ENCODE measurements at places on chromosomes 16 and 17.
A peak's percentile ranks its signal among the peaks of the same experiment; 100 is the strongest.

- DNase-seq = no peak
Measured at GRCh38 chr17:8154608-8155155, 2.5 kb upstream of the PER1 start.

DNA sequence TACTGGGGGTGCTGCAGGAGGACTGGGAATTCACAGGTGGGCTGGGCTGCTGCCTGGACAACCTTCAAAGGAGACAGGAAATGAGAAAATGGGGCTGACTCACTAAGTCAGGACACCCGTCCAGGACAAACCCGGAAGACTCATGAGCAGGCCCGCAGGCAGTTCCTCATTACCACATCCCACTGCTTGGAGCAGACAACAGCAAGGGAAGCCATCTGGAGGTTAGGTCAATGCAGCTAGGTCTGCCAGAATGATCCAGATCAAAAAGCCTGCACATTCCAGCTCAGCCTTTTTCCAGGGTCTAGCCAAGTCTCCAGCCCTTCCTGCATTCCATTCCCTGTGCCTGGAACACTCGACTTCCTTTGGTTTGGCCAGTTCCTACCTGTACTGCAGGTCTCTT, 536.5 kb upstream of the CDH11 start:
- DNase-seq = no peak

DNA sequence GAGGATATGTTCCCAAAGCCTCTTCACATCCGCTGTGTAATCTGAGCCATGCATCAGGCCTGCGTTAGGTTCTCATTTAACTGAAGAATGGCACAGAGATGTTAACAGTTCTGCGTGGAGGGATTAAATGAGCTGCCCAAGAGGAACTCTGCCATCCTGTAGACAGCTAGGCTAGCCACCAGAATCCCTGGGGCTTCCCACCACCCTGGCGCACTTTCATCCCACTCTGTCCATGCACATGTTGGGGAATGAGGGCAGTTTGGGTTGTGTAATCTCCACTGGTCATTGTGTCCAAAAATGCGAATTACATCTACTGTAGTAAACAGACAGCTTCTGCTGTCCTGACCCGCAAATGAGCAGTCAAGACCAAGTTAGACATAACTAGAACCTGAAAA, 1.0 kb upstream of the GLG1 start:
- no peak for DNase-seq

GRCh38 chr16:66508248-66508913, 41.5 kb downstream of the TK2 start:
- DNase-seq = no peak

GRCh38 chr17:4897785-4898184, 1.6 kb upstream of the C17orf107 start:
- DNase-seq = no peak

DNA sequence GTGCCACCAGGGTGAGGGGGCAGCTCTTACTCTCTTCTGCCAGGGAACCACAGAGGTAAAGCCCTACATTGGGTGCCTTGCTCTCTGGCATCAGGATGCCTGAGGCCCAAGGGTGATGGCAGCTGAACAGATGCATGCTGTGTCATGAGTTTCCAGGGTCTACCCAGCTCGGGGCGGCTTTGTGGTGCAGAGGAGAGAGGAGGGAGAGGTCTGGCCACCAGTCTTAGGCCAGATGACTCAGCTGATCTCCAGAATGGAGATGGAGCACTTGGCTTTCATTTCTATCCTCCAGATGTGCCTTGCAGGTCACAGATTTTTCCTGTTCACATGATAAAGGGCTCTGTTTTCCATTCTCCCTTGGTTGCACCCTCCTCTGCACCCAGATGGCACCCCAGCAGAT, 23.6 kb upstream of the USP22 start:
- DNase-seq = no peak

DNA sequence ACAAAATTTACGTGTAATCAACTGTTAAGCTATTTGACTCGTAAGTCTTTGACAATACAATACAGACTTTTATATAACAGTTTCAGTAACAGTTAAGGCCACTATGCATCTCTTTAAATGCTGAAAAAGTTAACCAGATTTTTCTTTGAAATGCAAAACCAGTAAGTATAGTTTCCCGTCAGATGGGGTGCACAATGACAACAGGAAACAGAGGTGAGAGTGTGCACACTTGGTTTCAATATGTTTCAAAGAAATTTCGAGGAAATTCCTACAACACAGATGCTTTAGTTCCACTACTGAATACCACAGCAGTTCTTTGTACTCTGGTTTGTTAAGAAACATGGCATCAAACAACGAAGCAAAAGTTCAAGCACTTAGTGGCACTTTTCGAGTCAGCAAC, 48.4 kb downstream of the RNF157 start:
- no peak for DNase-seq

DNA sequence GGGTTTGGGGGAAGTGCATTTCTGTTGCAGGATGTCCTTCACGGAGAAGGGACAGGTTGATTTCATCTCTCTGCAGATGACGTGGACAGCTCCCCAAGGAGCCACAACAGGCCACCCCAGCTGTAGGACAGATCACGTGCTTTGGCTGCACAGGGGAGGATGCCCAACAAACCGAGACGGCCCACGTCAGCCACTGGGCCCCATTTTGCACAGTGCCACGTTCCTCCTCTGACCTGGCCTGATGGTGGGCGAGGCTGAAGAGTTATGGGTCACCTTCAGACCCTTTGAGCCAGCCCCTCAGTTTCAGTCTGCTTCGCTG, 9.0 kb upstream of the RHBDL3 start:
- no peak for DNase-seq

DNA sequence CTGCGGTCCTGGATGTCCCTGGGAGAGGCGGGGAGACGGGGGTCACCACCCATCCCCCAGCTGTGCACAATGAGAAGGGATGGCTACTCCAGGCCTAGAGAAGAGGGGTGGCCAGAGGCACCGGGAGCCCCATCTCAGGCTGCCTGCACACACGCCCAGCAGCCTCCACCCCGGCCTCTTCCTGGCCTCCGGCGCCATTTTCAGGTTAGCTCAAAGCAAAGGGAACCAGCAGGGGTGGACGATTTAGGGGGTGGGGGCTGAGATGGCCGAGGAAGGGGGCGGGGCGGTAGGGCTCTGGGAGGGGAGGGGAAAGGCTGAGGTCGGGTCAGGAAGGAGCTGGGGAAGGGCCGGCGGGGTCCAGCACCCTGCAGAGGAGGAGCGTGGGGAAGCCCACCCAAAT, 42.8 kb downstream of the SRCIN1 start:
- no peak for DNase-seq

DNA sequence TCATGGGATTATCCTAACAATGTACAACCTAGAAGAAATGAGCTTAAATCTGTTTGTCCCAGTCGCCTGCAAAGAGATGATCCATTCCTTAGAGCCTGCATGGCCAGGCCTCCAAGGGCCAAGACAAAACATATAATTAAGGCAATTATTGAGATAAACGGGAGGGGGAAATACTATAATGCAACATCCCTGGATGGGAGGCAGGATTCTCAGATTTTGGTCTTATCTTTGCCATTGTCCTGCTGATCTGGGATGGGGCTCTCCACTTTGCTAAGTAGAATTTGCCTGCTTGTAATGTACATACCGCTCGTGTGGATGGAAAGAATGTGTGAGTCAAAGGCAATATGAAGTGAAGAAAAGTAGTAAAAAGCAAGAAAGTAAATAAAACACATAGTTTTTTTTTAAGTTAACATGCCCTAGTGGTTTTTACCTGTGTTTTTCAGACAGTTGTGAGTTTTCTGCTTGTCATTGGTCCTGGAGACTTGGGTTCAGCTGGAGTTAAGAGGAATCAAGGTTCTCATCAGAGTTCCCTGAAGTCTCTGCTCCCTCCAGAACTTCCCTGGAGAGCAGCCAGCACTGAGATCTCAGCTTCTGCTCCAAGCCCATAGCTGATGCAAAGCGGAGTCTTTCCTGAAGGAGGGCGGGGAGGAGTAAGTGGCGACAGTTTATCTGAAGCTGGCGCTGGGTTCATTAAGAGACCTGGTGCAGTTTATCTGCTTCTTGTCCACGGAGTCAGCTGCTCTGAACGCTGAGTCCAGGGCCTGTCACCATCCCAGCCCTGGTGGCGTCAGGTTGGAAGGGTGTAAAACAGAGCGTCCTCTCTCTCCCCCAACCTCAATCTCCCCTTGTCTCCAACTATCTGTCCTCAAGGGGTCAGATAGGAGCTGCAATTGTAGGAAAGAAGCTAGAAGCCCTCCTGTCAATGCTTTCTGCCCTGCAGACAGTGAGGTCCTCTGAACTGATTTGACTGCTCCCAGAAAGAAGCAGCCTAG, 30.1 kb downstream of the HOXB1 start:
- DNase-seq = no peak

GRCh38 chr17:17204635-17205231, 1.4 kb downstream of the PLD6 start:
- no peak for DNase-seq

- DNase-seq = no peak
Measured at GRCh38 chr16:9757687-9758086, 424.5 kb downstream of the GRIN2A start.

- DNase-seq = no peak
Measured at GRCh38 chr16:3954411-3954921, 74.0 kb upstream of the CREBBP start.

DNA sequence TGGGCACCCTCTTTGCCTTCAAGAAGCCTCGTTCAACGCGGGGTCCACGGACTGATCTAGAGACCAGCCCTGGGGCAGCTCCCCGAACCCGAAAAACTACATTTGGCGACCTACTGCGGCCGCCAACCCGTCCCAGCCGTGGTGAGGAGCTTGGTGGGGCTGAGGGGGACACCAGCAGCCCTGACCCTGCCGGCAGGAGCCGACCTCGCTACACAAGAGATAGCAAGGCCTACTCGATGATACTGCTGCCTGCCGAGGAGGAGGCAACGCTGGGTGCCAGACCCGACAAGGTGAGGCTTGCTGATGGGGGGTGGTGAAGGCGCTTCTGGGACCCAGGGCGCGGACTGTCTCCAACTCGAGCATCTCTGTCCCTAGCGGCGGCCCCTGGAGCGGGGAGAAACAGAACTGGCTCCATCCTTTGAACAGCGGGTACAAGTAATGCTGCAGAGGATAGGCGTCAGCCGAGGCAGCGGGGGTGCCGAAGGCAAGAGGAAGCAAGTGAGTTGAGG, 5.6 kb downstream of the ACD start:
- no peak for DNase-seq

DNA sequence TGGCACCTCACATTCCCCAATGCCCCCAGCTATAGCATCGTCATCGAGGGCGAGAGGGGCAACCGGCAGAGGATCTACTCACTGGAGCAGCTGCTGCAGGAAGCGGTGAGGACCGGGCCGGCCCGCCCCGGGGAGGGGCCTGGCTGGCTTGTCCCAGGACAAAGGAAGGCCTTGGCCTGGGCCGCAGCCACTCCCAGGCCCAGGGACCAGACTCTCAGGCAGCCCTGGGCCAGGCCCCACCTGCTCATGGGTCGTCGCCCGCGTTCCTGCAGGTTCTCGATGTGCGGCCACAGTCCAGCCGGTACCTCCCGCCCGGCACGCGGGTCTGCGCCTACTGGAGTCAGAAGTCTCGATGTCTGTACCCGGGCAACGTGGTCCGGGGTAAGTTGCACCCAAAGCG, 53.4 kb downstream of the ACTG1 start:
- DNase-seq = no peak

DNA sequence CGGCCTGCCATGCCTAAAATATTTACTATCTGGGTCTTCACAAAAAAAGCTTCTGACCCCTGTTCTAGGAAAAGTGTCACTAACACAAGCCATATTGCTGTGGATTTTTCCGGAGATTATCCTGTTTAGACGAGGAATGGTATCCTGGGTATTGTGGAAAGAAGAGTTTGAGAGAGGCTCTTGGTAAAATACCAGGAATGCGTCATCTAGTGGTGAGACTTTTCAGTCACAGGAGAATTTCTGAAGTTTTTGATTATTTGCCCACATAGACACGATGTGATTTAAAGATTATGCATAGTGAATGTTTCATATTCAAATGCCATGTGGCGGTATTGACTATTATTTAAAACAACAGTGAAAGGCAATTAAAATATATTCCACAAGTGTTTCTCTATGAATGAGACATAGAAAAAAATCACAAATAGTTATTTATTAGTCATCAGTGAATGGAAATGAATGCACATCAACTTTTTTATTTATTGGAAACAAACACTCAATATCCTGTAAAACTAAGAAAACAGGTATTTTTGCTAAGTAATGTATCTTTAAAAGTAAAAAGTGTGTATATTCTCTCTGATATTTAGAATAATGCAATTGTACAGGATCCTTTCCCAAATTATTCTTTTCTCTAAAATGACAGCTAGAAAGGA, 7.8 kb downstream of the KRT28 start:
- DNase-seq = no peak

DNA sequence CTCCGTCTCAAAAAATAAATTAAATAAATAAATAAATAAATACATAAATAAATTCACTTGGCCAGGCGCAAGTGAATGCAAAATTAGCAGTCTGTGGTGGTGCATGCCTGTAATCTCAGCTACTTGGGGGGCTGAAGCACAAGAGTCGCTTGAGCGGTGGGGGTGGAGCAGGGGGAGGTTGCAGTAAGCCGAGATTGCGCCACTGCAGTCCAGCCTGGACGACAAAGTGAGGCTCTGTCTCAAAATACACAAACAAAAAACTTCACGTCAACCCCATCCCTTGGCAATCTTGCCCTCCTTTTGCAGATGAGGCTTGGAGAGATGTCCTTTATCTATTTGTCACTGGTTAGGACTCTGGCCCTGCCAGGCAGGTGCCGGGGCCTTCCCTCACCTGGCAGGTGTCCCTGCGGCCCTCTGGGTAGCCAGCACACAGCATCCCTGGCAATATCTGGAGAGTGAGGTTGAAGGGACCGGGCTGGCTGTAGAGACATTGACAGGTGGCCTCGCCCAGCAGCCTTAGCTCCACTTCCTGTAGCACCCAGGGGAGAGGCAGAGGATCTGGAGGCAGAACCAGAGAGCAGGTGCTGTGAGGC, 4.4 kb downstream of the PRSS36 start:
- no peak for DNase-seq

DNA sequence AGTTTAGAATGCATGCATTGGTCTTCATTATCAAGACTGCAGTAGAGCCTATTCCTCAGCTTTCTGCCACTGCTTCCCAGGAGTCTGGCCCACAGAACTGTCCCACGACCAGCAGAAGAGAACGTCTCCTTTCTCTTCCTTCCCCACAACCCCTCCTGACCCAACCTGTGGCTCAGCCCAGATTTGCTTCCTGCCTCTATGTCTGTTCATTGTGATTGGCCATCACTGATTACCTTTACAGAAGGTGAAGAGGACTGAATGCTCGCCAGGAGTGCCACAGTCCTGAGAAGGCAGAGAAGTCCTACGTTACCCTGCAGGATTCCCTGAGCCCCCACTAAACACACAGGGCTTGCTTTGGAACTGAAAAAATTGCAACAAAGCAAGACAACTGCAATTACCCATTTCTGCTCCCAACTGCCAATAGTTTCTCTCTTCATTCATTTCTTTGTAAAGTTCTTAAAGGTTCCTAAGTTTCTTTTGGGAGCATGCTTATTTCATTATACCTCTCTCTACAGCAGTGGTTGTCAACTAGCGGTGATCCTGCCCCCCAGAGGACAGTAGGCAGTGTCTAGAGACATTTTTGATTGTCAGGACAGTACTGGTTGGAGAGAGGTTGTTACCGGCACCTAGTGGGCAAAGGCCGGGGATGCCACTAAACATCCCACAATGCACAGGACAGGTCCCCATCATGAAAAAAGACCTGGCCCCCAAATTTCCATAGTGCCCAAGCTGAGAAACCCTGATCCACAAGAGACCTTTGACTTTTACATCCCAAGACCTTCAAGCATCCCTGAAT, 4.5 kb upstream of the NAT9 start:
- DNase-seq = peak; percentile 44

- no peak for DNase-seq
Measured at GRCh38 chr17:80356231-80356856, 58.6 kb upstream of the ENDOV start.

- peak; percentile 89 for DNase-seq
Measured at GRCh38 chr17:2336215-2336851, at the start of gene TSR1. TSS of gene TSR1 (minus strand) at chr17:2336457. CDS start at chr17:2336427, 30 bp downstream.
